ENCODE measurements at places on chromosomes 16 and 17. TPM values are rescaled to one million over a fixed set of nuclear protein-coding genes. Genes with fewer than 3 reads are reported as not detected.
A peak's percentile ranks its signal among the peaks of the same experiment; 100 is the strongest.

DNA sequence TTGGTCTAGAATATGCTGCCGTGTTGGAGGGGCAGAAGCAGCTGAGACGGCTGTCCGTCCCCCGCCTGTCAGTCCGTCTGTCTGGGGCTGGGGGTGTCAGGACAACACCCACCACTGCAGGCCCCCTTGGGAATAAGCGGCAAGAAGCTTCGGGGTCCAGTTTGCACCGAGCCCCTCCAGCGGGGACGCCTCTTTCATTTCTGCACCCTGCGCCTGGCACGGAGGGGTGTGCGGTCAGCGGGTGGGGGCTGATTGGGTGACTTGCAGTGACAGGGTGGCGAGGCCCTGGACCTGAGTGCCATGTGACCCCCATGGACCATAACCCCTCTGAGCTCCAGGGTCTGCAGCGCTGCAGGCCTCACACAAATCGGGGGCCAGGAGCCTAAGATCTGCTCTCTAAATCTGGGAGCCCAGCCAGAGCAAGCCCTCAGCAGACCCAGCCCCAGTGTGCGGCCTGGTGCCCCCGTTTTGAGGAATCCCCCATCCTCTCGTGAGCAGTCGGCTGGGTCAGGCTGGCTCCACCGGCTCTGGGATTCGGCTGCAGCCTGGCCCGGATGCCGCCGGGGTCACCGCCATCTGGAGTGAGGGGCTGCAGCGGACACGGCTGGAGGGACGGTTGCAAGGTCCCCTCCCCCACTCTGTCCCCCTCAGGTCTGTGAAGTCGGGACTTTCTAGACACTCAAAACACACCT, 8.3 kb downstream of the CBFA2T3 start:
- DNase-seq, result no peak

- no peak for DNase-seq
Observed at GRCh38 chr16:59324462-59324861, 590.3 kb upstream of the GOT2 start.

DNA sequence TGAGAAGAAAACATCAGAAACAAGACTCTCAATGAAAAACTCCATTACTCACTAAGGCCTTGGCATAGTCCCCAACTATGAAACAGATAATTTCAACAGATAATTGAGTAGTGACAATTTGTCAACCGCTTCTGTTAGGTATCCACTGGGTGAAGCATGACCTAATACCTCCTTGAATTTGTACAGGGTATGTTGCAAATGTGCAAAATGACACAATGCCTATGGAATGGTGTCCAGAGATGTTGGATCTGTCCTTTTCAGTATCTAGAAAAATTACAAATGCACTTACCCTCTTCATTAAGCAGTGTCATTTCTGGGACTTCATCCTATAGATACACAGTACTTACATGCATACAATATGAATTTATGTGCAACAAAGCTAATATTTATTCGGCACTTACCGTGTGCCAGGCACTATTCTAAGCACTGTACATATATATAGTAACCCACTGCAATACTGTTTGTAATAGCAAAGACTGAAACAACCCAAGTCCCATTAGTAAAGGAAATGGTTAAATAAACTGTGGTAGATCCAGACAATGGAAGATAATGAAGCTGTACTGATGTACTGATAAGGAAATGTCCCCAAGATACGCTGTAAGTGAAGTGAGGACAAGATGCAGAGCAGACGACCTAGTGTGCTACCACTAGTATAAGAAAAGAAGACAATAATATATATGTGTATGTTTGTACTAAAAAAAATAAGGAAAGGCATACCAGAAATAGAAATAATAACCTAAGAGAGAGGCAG, 21.4 kb upstream of the SLC6A4 start:
- no peak for DNase-seq

DNA sequence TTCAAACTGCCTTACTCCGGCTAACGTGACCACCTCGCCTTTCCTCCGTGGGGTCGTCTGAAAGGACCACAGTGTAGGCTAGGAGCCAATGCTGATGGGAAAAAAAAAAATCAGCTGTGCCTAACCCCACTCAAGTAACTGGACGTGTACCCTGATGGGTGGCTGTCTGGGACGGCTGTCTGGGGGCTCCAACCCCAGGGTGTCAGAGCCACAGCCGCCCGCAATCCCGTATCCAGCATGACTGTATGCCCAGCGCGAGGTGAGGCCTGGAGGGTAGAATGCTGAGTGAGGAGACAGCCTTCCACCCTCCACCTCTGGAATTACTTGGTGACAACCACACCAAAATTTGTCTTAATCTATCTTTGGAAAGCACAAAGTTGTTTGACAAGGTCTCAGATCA, 2.8 kb downstream of the CSNK1D start:
- DNase-seq, result no peak

DNA sequence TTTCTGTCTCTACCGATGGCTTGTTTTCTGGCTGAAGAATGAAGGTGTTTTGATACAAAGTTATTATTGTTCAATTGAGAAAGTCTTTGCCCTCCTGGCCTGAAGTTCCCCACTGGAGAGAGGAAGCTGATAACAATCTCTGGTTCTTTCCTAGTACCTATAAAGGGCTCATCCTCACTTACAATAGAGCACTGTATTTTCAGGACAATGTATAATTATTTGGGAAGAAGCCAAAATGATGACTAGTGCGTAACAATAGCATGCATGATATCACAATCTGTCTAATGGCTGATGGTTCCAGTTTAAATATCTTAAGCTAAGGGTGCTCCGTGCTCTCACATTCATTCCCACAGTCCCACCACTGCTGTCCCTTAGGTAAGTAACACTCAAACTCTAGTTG, 230.7 kb downstream of the IRX3 start:
- no peak for DNase-seq

The SYT17 gene
- 0.57 TPM for total RNA-seq

DNA sequence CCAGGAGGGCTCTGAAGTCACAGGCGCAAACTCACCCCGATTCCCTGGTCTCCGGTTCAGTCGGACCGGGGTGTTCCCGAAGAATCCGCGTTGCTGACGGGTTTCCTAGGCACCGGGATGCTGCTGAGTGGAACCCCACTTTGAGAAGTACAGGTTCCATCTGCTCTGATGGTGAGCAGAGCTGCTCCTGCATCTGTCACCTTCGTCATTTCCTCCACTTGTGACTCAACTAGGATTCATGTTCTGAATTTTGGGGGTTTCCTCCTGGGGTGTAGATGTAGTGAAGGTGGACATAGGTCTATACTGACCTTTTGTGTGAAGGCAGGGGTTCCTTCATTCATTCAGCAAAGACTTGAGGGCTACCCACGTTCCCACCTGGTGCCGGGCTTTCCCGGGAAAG, 25.0 kb downstream of the LGALS3BP start:
- DNase-seq, result no peak

The SKA2 gene
- 43.7 TPM for total RNA-seq

DNA sequence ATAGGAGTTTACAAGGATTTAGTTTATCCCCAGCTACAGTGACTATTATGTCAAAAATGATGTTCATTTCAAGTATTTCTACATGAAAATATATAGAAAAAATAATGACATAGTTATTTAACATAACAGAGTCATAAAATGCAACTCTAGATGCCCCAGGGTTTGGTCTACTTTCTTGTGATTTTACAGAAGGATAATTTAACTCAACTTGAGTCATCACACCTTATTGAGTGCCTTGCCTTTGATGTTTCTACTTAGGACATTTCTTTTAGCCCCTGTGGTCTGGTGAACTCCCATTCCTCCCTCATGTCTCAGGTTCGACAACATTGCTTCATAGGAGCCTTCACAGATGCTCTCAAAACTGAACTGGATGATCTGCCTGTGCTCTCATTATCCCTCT, 2.0 kb downstream of the KRT20 start:
- DNase-seq, result no peak

The CHST5 gene
- total RNA-seq, result 0.68 TPM

The ADAP2 gene
- 43.5 TPM for total RNA-seq

The GALR2 gene
- total RNA-seq, result not detected

DNA sequence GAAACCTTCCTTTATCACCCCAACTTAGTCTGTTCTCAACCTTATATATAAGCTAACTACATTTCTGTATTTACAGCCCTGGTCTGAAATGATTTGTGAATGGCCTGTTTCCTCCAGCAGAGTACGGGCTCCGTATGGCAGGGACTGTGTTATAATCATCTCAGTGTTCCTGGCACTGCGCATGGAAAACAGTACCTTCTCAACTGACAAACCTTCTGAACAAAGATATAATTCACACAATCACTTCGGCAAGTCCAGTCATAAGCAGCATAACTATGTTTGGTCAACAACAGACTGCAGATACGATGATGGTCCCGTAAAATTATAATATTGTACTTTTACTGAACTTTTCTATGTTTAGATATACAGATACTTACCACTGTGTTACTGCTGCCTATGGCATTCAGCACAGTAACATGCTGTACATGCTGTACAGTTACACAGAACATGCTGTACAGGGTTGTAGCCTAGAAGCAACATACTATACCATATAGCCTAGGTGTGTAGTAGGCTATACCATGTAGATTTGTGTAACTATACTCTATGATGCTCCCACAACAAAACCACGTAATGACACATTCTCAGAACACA, 30.0 kb downstream of the ANKFY1 start:
- peak; percentile 63 for DNase-seq

GRCh38 chr16:28549301-28549899, 4.3 kb upstream of the SGF29 start:
- DNase-seq, result no peak

The RGS11 gene
- 7.0 TPM for total RNA-seq

The RNU2-1 gene
- 3,408 TPM for total RNA-seq

- DNase-seq, result peak; percentile 80
Observed at GRCh38 chr17:42101513-42102292, 3.4 kb upstream of the ZNF385C start.

The TSNAXIP1 gene
- total RNA-seq, result 0.16 TPM

GRCh38 chr17:59572301-59572924, 7.0 kb downstream of the DHX40 start:
- no peak for DNase-seq

All from heart left ventricle (tissue), 16 donors.